ENCODE measurements at places on chromosomes 12 and 14. TPM values are rescaled to one million over a fixed set of nuclear protein-coding genes. Genes with fewer than 3 reads are reported as not detected.

SLC25A47 gene
- total RNA-seq = not detected

GRCh38 chr12:82723093-82723492 is 36.4 kb downstream of the TMTC2 start:
- no peak for DNase-seq

GRCh38 chr14:43039881-43040280 is 1433.2 kb downstream of the LRFN5 start:
- no peak for DNase-seq

DNA sequence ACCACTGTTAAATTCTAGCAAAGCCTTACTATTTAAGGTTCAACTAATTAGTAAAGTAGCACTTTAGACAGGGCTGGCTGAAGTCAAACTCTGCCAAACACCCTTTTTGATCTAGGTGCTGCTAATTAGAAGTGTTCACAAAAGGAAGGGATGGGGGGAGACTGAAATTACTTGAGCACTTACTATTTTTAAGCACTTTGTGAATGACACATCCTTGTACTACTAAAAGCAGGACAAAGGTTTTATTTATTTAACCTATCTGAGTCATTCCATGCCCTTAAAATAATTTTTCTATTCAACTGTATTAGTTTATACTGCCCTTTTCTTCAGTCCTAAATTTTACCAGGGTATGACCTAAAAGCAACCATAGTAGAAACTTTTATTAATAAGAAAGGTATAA is 20.1 kb downstream of the MBIP start:
- peak; percentile 21 for DNase-seq

DNA sequence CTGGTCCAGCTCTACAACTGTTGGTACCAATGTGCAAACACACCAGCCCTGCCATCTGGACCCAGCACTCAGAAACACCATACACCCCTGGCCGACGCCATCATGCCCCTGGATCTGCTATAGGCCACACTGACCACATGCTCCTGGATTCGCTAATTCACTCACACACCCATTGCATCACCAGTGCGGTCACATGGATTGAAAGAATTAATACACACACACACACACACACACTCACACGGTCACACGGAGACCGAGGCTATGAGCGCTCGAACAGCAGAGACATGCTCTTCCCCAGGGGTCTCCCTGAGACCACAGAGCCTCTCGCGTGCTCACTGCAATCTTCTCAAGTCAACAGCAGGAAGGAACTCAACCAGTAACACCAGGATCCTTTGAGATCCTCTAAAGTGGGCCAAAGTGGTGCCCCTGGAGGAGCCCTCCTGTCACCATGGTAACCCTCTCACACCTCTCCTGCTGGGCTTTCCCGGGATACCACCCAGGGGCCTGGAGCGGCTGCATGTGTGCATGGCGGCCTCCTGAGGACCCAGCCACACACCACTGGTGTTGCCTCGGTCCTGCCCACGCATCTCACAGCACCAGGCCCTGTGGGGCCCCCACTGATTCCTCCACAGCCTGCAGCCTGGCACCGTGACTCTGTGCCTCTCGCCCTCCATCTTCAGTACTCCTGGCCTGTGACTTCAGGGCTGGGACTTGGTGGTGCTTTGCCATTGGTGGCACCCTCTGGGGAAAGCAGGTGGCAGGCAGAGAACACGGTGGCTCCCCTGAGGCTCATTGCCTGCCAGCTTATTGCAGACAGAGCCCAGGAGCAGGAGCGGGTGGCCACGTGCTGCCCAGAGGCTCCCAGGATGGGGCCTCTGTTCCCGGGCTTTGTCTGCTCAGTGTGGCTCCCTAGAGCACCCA is 15.1 kb downstream of the LRTM2 start:
- DNase-seq = no peak

DNA sequence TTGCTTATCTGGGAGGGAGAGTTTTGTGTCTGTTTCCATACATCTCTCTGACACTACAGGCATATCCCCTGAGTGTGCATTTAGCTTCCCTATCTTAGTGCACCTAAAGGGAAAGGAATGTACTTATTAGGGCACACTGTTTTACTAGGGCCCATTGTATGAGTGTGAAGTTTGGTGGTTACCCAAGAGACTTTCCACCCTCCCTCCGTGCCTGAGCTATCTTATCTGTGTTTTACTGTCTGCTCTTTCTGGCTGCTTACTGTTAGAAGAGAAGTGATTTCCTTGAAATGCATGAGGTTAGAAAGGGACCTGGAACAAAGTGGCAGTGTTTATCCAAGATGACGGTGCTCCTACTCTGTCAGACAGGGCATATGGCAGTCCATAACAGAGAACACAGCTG is 8.5 kb upstream of the SVOP start:
- no peak for DNase-seq

SLC35F4 gene
- total RNA-seq = not detected

DNA sequence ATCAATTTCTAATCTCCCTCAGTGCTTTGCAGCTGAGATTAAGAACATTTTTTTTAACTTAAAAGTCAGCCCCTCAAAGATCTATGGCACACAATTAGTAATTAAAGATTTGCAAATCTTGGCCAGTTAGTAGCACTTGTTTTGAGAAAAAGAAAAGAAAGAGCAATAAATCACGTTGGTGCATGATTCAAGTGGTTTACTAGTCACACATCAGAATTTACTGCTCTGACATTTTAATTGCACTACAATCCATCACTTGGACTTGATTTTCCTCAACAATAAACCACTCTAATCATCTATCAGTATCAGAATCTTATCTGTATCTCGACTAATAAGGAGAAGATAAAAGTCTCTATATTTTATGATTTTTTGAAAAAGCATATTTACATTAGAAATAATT is 154.3 kb downstream of the HELB start:
- DNase-seq = no peak

AMDHD1 gene
- total RNA-seq = not detected

- DNase-seq = no peak
Observed at GRCh38 chr14:104222396-104223036, 84.1 kb downstream of the KIF26A start.

DNA sequence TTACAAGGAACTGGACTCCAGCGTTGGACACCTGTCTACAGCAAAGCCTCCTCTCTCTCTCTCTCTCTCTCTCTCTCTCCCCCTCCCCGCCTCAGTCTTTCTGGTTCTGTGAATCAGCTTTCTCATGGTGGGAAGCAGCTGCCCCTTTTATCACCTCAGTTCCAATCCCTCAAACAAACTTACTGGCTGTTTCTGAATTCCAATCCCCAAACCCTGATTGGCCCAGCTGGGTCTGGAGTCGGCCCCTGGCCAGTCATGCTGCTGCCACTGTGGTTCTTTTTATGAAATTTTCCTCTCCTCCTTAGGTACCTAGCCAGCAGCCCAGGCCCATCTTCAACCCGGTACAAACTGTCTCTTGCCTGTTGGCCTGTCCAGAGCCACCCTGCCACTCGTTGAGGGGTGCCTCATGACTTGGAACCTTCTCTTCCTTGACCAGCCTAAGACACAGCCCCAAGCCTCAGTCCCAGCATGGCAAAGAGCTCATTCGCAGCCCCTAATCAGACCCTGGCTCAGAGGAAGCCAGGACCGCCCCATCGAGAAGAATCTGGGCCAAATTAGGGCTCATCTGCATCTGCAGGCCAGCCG is 9.4 kb upstream of the MORN3 start:
- no peak for DNase-seq

DNA sequence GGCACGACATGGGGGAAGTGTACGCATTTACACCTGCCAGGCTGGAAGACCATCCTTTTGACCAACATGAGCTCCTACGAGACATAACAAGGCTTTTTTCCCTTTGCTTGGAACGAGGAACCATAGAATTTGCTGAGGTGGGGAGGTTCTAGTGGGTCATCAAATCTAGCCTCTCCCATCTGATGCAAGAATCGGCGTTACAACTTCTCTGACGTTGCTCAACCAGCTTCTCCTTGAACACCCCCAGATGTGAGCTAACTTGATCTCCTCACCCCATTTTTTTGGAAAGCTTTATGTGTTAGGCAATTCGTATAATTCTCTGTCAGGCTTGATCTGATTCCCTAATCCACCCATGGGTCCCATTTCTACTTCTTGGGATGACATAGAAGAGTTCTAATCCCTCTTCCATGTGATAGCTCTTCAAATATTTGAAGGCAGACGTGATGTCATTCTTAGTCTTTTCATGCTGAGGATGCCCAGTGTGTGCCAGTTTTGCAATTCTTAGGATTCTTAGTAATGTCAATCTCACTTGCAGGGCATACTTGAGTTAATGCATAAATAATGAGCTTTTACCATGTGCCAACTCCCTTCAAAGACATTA is 163.6 kb upstream of the PARP11 start:
- no peak for DNase-seq

ADAM21 gene
- not detected for total RNA-seq

- DNase-seq = no peak
Observed at GRCh38 chr12:4331221-4331620, 10.2 kb downstream of the TIGAR start.

GRCh38 chr12:22190969-22191368 is 143.5 kb downstream of the ST8SIA1 start:
- no peak for DNase-seq

CATSPERB gene
- total RNA-seq = not detected

DNA sequence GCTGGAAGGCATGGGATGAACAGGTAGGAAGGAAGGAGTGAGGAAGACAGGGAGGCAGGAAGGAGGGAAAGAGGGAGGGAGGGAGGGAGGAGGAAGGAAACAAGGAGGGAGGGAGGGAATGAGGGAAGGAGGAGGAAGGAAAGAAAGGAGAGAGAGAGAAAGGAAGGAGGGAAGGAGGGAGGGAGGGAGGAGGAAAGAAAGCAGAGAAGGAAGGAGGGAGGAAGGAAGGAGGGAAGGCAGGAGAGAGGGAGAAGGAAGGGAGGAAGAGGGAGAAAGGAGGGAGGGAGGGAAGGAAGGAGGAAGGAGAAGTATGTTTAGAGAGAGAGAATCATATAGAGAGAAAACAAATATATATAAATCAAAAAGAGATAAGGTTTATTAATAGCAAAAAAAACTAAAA is 175.9 kb upstream of the FOXN3 start:
- DNase-seq = no peak

DNA sequence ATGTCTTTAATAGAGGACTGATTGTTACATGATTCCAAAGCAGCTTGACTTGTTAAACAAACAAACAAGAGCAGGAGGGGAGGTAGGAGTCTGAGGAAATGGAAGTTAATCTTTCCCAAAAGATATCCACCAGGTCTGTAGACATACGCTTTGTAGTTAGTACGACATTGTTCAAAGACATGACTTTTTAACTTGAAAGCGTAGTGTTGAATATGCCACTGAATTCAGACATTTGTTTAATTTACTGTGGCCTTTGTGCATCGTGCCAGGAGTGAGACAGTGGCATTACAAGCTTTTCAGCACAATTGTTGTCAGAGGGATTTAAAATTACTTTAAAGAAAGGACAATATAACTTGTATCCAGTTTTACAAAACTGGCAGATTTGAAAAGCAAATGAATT is 53.0 kb downstream of the SAV1 start:
- no peak for DNase-seq

- DNase-seq = peak; percentile 4
Observed at GRCh38 chr12:63821781-63822251, 22.7 kb upstream of the SRGAP1 start.

GRCh38 chr12:68888243-68888642 is 44.7 kb downstream of the CPM start:
- no peak for DNase-seq

- DNase-seq = no peak
Observed at GRCh38 chr12:81114226-81114625, 36.3 kb downstream of the ACSS3 start.

- peak; percentile 92 for DNase-seq
Observed at GRCh38 chr12:13205809-13206559, 9.5 kb downstream of the EMP1 start.

SLC4A8 gene
- 9.7 TPM for total RNA-seq

CLEC1A gene
- total RNA-seq = 22.5 TPM

GRCh38 chr12:45572114-45572513 is 157.4 kb upstream of the ARID2 start:
- no peak for DNase-seq

DNA sequence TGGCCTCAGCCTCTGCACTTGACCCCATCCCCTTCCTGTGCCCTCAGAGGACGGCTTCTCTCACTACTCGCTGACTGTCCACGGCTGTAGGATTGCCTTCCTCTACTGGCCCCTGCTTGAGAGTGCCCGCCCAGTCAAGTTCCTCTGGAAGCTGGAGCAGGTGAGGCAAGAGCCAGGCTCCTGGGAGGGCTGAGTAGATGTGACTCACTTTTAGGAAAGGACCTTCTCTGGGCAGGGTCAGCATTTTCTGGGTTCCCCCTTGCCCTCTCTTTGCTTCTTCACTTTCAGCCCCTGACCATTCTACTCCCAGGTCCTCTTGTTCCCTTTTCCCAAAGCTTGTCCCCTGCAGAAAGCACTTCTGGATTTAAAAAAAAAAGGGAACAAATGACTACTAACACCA is 7.7 kb downstream of the CLSTN3 start:
- no peak for DNase-seq

GRCh38 chr12:27220055-27220987 is 23.8 kb upstream of the STK38L start:
- no peak for DNase-seq

ZNF385A gene
- total RNA-seq = 7.9 TPM

GRCh38 chr12:87378526-87378925 is 650.7 kb downstream of the C12orf50 start:
- DNase-seq = no peak

NOVA1 gene
- 3.3 TPM for total RNA-seq

GRCh38 chr12:124898200-124898922 is 16.1 kb downstream of the UBC start:
- peak; percentile 40 for DNase-seq

FMNL3 gene
- total RNA-seq = 93.3 TPM

BEGAIN gene
- 0.46 TPM for total RNA-seq

- no peak for DNase-seq
Observed at GRCh38 chr12:43884683-43885410, 49.0 kb downstream of the TMEM117 start.

CD163 gene
- total RNA-seq = not detected

- DNase-seq = no peak
Observed at GRCh38 chr14:100874411-100875091, 29.0 kb downstream of the RTL1 start.

Measured in endothelial cell of umbilical vein (primary cell).